ENCODE measurements at places on chromosomes 7 and 10. TPM values are rescaled to one million over a fixed set of nuclear protein-coding genes. Genes with fewer than 3 reads are reported as not detected.

DNA sequence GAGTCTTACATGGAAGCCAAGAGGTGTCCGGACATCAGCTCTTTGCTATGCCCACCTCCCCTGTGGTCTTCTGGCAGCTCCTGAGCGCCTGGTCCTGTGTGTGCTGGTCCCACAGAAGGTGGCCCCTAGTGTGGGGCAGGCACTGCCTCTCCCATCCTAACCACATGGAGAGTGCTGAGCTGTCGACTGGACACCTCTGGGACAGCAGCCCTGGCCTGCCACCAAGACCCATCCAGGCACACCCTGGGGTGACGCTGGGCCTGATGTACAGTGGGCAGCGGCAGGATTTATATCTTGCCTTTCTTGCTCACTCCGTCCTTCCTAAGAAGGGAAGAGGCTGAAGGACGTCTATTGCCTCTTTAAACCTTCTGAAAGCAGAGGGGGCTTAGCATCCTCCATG is 98.7 kb downstream of the EBF3 start:
- no peak for DNase-seq

CCL24 gene
- total RNA-seq: not detected

DNA sequence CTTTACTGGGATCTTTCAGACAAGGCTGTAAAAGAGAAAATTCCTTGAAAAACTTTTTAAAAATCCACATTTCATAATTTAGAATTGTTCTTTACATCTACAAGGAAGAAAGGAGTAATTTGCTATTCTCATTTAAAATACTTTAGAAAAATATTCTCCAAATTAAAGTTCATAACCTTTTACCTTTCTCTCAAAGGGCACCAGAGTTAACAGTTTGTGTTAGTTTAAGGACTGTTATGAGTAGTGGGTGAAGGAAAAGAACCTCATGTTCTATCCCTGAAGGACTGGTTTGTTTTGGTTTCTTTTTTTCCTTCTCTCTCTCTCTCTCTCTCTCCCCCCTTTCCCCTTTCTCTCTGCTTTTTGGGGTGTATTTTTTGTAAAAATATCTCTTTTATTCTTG is 4.1 kb downstream of the AGMO start:
- no peak for DNase-seq

SEMA4G gene
- total RNA-seq: 4.3 TPM

SERPINE1 gene
- 9.1 TPM for total RNA-seq

DNA sequence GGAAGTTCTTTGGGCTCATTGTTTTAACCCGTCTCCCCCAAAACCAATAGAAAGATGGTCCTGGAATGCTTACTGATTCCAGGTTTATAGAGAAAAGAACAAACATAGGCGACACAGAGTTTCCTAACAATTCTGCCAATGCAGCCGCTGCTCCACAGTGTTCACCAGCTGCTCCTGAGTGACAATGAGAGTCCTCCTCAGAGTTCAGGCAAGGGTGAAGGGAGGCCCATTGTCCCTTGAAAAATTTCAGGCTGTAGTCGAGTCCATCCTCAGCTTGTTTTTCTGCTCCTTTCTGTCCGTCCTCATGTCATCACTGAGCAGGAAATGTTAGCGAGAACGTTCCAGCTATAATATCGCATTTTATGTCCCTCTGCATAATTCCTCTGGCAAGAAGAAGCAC is 537.6 kb downstream of the TCERG1L start:
- no peak for DNase-seq

CRYGN gene
- 2.9 TPM for total RNA-seq

DNA sequence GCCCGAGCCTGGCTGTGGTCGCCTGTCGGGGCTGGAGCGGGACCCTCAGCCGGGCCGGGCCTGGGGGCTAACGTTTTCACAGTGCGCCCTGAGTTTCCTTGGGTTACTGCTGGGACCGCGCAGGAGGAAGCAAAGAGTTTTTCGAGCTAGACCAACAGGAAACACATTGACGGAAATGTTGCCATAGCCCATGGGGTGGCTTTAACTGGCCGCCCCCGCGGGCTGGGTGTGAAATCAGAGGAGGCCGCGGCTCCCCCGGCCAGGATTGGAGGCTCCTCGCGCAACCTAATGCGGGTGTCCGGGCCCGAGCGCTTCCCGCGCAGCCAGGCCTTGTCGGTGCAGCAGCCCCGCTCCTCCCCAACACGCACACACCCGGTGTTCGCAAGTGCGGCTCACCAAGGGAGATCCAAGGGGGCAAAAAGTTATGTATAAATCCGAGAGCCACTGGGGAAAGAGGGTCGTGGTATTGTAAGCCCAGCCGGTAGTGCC is 1.9 kb downstream of the HHEX start:
- DNase-seq: no peak

STEAP1 gene
- 5.3 TPM for total RNA-seq

- no peak for DNase-seq
Measured at GRCh38 chr10:130708465-130709070, 572.4 kb downstream of the GLRX3 start.

COL26A1 gene
- 0.30 TPM for total RNA-seq
